RPMI7951 (cell line): ENCODE measurements at places on chromosomes 3 and 15. TPM values are rescaled to one million over a fixed set of nuclear protein-coding genes. Genes with fewer than 3 reads are reported as not detected.

Gene MEGF11
- not detected in 2 replicates for total RNA-seq

Gene XYLB
- 7.1 and 7.3 TPM in 2 replicates for total RNA-seq

Gene ABI3BP
- total RNA-seq = 0.29 and 0.48 TPM in 2 replicates

Gene NEK10
- 1.2 and 1.4 TPM in 2 replicates for total RNA-seq

Gene SERINC4
- total RNA-seq = not detected in 2 replicates

Gene GP9
- not detected in 2 replicates for total RNA-seq

Gene CCDC80
- 29.1 and 44.6 TPM in 2 replicates for total RNA-seq

Gene LMAN1L
- total RNA-seq = not detected in 2 replicates

Gene CACNA2D3
- total RNA-seq = 11.2 and 11.7 TPM in 2 replicates

Gene UBAP1L
- total RNA-seq = 0.12 and 0.39 TPM in 2 replicates

Gene HDGFL3
- 29.3 and 33.3 TPM in 2 replicates for total RNA-seq

Gene SAMMSON
- 0.48 and 0.78 TPM in 2 replicates for total RNA-seq

Gene MASP1
- total RNA-seq = not detected in 2 replicates

Gene CHRFAM7A
- not detected in 2 replicates for total RNA-seq

Gene ALCAM
- 89.3 and 104 TPM in 2 replicates for total RNA-seq

Gene CGNL1
- under 0.01 TPM in 2 replicates for total RNA-seq

Gene GOLGA6L7
- total RNA-seq = not detected in 2 replicates

Gene CAMKV
- not detected in 2 replicates for total RNA-seq

Gene GOLGA8R
- 0.24 and 0.39 TPM in 2 replicates for total RNA-seq

Gene RAB27A
- total RNA-seq = 17.8 and 19.0 TPM in 2 replicates

Gene CNTN3
- total RNA-seq = not detected in 2 replicates

Gene ARL8B
- 50.8 and 65.8 TPM in 2 replicates for total RNA-seq

Gene C2CD4A
- total RNA-seq = not detected in 2 replicates

Gene EFHB
- total RNA-seq = 1.1 and 1.6 TPM in 2 replicates

Gene USP13
- total RNA-seq = 13.8 and 16.2 TPM in 2 replicates

Gene DLEC1
- not detected in 2 replicates for total RNA-seq

Gene STARD9
- total RNA-seq = 4.4 and 5.9 TPM in 2 replicates

Gene CPLX3
- total RNA-seq = not detected in 2 replicates

Gene GJD2
- not detected in 2 replicates for total RNA-seq

Gene BFSP2
- total RNA-seq = not detected in 2 replicates

Gene CD200
- 0.49 and 3.4 TPM in 2 replicates for total RNA-seq

Gene TNFAIP8L3
- total RNA-seq = 0.29 and 0.48 TPM in 2 replicates

Gene GHRL
- not detected in 2 replicates for total RNA-seq
